ENCODE measurements at places on chromosomes 1 and 21.

- no peak for DNase-seq
Measured at GRCh38 chr1:101603726-101604125, 366.9 kb downstream of the S1PR1 start.

- peak; percentile 11 for DNase-seq
Measured at GRCh38 chr1:221961532-221962292, 219.8 kb upstream of the DUSP10 start.

DNA sequence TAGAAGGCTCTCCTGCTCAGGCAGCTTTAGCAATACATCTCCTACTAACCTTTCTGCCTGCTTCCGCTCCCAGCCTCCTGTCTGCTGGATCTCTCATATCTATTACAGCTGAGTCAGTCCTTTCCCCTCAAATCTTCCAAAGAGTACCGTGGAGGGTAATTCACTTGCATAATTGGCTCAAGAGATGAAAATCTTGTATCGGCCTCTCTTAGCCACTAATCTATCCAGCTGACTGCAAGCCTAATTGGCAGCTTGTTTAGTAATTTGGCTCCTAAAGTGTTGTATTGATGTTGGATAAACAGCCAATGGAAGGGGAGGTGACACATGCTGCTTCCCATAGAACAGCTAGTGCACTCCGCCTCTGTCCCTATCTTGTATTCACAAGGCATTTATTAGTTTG is 195.7 kb downstream of the GPATCH2 start:
- DNase-seq: no peak

DNA sequence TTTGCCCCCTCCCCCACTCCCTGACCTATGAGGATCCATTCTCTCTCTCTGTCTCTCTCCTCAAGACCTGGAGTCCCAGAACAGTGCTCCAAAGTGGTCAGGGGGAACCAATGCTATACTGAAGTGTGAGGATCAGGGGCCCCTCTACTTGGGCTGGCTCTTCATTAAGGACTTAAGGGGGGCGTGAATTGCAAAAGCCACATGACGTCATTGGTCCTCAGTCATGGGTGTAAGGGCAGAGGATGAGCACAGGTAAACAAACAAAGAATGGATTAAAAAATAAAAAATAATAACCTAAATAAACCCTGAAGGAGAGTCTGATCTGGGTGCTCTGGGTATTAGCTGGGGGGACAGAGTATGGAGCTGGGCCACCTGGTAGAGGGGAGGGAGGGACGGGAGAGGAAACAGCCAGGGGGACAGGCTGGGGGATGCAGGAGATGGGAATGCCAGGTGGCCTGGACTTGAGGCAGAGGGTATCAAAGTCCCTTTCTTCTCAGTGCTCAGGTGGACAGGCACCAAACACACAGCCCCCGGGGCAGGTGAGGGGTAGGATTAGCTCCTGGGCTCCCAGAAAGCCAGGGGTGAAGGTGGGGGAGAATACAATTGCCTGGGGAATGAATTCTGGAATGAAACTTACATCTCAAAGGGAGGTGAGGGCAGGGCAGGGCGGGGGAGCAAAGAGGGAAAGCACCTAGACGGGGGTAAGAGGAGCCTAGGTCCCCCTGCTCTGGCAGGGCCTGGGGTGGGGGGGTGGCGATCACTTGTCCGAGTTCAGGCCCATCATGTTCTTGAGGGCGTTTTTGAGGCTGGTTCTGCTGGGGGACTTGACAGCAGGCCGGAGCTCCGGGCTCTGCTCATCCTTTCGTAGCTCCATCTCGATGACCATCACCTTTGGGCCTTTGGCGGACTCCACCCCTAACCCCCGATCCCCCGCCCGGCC is 4.6 kb downstream of the MPZ start:
- DNase-seq: peak; percentile 0

DNA sequence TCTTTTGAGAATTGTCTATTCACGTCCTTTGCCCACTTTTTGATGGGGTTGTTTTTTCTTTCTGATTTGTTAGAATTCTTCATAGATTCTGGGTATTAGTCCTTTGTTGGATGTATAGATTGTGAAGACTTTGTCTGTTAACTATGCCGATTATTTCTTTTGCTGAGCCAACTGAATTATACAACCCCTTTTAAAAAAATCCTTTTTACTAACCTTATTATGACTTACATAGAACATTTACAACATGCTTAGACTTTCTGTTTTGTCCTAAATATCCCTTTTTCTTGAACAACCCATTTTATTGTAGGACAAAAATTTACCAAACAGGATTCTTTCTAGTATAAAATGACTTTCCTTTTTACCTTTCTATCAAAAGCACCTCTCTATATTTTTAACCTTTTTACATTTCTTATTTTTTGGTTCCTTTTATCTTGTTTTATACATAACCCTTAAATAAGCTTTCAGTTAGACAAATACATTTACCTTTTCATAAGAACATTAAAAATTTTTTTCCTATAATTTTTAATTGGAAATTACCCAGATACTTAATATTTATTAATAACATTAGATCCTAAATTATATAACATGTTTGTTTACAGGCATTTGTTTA is 70.4 kb upstream of the TTLL7 start:
- no peak for DNase-seq

DNA sequence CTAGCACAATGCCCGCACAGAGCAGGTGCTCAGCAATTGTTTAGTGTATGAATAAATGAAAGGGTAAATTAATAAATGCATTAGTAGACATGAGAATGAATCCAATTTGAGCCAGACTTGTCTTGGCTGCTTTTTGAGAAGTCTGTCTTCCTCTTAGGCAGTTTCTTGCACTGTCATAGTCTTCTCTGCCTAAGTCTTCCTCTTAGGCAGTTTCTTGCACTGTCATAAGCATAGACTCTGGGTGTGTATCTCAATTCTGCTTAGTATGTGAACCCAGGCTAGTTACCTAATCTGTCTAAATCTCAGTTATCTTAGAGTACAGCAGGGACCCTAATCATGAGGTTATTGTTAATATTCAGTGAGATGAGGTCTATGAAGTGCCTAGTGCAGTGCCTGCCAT is 27.2 kb downstream of the NHLH2 start:
- no peak for DNase-seq

- DNase-seq: no peak
Measured at GRCh38 chr21:36047139-36047538, 13.2 kb downstream of the SETD4 start.

DNA sequence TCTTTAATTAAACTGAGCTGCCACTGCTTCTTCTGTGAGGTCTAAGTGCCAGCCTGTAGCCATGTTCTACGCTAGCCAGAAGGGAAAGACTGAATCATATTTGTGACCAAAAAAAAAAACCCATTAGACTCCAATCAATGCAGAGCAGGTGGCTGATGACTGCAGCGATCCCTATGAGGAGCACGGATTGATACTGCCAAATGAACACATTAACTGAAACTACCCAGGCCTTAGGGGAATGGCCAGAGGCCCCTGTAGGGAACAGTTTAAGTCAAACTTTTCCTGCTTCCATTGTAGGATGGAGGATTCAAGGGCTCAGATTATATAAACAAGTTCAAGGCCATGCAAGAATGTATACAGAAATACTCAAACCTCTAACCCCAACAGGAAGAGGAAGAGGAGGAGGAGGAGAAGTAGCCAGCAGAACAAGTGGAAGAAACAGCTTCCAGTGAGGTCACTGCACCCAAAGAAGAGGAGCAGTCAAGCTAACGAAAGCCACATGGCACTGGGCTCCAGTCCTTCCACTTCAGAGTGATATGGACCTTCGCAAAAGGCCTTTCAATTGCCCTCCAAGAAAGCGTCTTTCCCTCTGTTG is 328.3 kb downstream of the SMYD3 start:
- no peak for DNase-seq

- DNase-seq: no peak
Measured at GRCh38 chr21:40331804-40332203, 464.6 kb downstream of the PCP4 start.

DNA sequence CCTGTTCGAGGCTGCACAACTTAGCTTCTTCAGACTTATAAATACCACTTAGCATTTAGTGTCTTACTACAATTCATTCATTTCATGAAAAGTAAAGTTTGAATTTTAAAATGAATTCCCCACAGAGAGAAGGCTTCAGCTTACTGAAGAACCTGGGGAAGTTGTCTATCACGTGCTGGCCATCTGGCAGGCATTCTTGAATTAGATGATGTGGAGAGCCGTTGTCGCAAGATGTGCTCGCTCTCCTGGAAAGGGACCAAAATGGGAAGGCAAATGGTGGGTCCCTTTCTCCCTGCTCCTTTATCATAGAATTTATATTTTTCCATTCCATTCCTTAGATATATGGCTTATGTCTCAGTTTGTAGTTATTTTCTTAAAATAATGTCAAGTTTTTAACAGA is 90.5 kb downstream of the CD247 start:
- DNase-seq: no peak

- no peak for DNase-seq
Measured at GRCh38 chr1:145985502-145986439, 10.6 kb downstream of the TXNIP start.

- no peak for DNase-seq
Measured at GRCh38 chr21:20647607-20648006, 350.6 kb upstream of the NCAM2 start.

- no peak for DNase-seq
Measured at GRCh38 chr1:54153535-54154439, 987 bp upstream of the CDCP2 start.

DNA sequence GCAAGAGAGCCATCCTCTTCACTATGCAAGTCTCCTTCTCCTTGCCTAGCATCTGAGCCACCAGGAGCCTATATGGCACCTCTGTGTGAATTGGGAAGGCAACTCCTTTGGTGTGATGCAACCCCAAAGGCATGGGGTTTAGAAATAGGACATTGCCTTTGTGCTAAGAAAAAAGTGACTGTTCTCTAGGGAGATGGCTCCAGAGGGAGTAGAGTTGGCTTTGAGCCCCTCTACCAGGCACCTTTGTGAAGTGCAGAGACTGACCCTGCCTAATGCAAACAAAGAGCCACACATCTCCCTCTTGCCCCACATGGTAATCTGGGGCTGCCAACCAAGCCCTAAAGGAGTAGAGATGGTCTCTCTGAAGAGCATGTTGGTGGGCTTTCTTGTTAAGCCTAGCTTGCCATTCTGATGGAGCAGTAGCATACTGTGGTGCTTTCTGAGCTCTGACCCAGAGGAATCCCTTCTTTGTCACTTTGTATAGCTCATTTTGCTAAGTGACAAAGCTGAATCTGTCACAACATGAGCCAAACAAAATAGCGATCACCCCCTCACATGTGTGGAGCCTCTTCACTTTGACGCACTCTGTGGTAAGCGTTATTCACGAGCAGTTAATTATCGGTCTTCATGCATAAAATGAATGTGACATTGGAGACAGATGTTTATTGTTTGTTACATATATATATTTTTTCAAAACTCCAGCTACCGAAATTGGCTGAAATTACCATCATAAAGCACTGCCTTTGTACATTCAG is 74.4 kb downstream of the RWDD3 start:
- DNase-seq: no peak

DNA sequence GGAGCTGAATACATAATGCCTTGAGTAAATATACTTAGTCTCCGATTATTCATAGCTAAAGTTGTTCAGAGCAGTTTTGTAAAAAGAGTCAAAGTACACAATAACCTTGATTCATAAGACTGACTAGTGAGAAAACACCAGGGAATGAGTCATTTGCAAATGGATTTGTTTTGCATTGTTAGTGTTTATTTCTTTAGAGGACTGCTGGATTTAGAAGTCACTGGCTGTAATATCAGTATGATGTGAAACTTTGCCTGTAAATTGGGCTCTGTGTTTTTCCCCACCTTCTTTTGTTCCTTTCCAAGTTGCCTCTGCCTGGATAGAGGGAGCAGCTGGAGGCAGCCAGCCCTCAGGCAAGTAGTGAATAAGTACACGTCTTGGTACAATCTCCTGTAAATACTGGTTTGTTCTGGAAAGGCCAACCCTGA is 474.7 kb downstream of the NUF2 start:
- DNase-seq: no peak

All from activated T-cell treated with anti-CD3 and anti-CD28 coated beads for 1 hour (primary cell).